ENCODE measurements at places on chromosomes 2 and 18. TPM values are rescaled to one million over a fixed set of nuclear protein-coding genes. Genes with fewer than 3 reads are reported as not detected.

SPHKAP gene
- not detected for total RNA-seq

GPAT2 gene
- total RNA-seq: 10.2 TPM

MYOM1 gene
- 0.90 TPM for total RNA-seq

FBXO36 gene
- total RNA-seq: 1.6 TPM

ANO7 gene
- total RNA-seq: 1.1 TPM

CPO gene
- total RNA-seq: not detected

SULT1C2 gene
- total RNA-seq: 0.27 TPM

DNA sequence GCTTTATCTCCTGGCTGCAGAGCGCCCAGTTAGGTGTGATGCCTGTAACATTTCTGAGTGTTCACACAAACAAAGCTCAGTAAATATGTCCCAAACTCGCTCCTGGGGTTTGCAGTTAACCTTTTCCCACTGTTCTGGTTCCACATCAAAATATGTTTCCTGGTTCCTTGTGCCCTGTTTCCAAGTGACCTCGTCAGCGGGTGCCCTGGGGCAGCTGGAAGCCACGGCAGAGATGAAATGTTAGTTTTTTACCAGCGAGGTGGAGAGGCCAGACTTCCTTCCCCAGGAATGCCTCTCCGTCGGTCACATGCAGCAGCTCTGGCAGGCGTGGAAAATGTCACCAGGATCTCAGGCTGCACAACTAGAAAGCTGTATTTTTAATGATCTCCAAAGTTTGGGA lies 18.2 kb downstream of the NFATC1 start:
- DNase-seq: no peak

DNA sequence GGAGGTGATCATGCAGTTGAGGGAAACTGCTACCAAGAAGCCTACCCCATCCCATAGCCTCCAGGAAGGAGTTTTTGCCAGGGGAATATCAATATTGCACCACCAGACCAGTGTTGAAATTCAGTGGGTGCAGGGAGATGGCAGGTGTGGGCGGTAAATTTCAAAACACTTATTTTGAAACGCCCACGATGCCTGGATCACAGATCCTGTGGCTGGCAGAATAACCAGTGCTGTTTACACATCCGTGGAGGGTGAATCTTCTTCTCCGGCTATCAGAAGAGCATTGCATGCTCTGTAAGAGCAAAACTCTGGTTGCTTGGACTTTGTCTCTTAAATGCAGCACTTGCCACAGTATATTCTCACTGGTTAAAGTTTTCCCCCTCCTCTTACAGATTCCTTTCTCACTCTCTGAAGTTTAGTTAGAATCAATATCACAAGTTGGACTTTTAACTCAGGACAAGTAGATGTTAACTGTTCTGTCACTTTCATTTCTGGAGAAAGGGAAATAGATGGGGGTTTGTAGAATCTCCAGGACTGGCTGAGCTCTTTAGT lies 70.5 kb upstream of the ZCCHC2 start:
- peak; percentile 30 for DNase-seq

DNA sequence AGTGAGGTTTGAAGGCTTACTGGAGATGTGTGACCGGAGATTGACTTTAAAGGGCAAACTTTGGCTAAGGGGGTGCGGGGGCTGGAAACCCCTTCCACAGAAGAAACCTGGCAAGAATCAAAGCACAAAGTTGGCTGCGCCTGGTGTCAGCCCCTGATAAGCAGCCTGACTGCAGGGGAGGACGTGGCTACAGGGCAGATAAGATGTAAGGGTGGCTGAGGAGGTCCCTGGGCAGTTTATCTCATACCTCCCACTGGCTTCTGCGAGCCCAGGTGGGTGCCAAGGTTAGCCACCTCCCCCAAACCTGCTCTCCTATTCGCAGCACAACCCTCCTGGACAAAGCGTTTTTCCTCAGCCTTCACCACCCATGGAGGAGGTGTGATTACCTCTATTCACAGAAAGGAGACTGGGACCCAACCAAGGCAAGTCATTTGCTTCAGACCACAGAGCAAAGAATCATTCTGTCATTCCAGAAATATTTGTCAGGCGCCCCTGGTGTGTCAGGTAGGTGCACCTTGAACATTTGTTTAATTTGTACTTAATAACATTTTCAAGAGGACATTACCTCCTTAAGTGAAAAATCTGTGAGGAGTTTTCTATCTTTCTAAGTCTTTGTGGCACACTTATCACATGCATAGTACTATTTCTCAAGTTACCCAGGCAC lies 73.1 kb upstream of the IL1R1 start:
- no peak for DNase-seq

DNA sequence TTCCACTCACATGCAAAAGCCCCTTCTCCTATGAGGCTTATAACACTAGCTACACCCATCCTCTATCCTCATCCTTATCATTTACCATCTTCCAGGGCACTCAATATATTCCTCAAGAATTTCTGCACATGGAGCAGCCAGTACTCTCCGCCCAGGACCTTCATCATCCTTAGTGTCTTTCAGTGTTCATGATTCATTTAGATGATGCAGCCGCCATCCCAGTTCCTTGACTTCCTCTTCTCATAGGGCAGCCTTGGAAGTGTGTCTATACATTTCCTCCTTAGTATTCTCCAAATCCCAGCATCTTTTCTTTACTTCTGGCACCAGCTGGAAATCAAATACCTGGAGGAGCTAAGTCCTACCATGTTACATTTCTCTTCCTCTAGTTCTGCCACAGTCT lies 3.0 kb upstream of the ITSN2 start:
- no peak for DNase-seq

- DNase-seq: peak; percentile 62
These were observed 211.4 kb upstream of the THUMPD2 start for GRCh38 chr2:39990335-39990900.

DNA sequence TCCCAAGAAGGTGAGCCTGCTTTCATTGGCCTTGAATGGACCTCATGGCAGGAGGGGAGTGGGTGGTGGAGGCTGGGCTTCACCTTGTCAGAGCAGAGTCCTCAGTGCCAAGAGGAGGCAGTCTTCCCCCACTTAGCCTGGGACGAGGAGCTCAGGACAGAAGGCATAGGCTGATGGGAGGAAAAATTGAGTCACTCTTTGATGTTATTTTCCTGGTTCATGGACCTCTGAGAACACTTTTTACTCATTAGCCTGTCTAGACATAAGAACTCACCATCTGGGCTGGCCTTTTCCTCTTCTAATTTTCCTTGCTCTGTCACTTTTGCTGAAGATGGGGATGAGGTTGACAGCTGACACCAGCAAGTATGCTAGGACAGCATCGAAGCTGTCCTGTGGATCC lies 225.7 kb upstream of the TNP1 start:
- no peak for DNase-seq

GRCh38 chr2:188345020-188345419 lies 53.3 kb downstream of the GULP1 start:
- no peak for DNase-seq

- no peak for DNase-seq
These were observed 115.4 kb upstream of the CDC42EP3 start for GRCh38 chr2:37786854-37787253.

GRCh38 chr2:204354442-204354856 lies 190.8 kb upstream of the PARD3B start:
- DNase-seq: no peak

DNA sequence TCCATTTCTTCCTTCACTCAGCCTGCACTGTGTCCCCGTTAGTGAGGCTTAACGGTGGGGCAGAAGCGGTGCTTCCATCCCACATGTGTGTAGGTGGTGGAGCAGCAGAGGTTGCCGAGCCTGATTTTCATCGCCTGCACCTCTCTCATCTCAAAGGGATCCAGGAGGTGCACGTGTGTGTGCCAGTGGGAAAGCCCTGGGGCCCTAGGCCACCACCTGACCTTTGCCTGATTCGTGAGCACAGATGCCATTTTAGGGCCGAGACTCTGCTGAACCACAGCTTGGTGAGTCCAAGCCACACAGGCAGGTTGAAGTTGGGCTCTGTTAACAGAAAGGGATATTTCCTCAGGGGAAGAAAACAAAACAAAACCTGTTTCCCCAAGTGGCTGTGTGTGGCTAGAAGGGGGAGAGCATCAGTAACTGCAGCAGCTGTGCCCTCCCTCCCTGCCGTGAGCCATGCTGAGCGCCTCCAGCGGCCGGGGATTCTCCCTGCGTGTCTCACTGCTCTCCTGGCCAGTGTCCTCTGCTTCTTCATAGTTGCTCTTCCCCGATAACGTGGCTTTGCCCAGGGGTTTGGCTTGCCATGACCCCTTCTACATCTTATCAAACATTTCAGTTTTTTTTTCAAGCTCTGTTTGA lies 81.5 kb downstream of the MAPRE2 start:
- DNase-seq: no peak

DNA sequence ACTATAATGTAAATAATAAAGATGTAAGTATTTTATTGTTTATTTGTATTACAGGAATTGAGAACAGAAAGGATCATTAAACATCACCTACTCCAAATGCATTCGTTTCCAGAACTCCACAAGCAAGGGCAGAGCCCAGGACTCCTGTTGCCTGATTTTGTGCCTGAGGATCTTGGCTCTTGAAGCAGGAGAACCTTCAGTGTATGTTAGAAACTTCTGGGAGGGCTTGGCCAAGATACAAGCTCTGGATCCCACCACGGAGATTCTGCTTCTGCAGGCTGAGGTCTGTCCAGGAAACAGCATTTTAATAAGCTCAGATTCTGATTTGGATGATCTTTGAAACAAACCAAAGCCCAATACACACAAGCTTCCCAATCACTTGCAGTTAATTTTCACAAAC lies 142.4 kb upstream of the SOX11 start:
- DNase-seq: no peak

GRCh38 chr2:146661473-146662096 lies 1183.2 kb upstream of the ACVR2A start:
- DNase-seq: peak; percentile 61

GRCh38 chr2:190896477-190896876 lies 15.9 kb downstream of the GLS start:
- peak; percentile 18 for DNase-seq

- no peak for DNase-seq
These were observed 25.3 kb downstream of the ZNF519 start for GRCh38 chr18:14106906-14107305.

Data from fibroblast of the aortic adventitia (primary cell).